HCT116 (cell line): ENCODE measurements at places on chromosomes 7 and 10. TPM values are rescaled to one million over a fixed set of nuclear protein-coding genes. Genes with fewer than 3 reads are reported as not detected.
A peak's percentile ranks its signal among the peaks of the same experiment; 100 is the strongest.

GRCh38 chr10:111986079-111986478 is 197.5 kb downstream of the GPAM start:
- H3K4me3 ChIP-seq = no peak overlapping the region
- no peaks in the 10 kb centered on the region for H3K36me3 ChIP-seq
- peaks cover 58% of the 10 kb centered on the region for H3K27me3 ChIP-seq

DNA sequence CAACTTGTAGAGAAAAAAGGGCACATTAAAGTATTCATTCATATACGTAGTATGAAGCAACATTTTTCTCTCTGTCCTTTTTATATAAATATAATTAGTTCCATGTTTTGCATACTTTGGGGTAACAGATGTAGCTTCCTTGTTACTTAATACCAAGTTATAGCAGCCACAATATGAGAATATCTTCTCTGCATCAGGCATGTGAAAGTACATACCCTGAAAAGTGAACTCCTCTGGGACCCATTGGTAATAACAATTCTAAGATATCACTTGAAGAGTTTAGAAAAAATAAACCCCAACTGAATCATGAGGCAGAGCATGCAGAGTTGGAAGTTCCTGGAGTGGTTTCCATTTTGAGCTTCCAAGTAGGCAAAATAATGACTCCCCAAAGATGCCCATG is 2.4 kb upstream of the CRPPA start:
- no peaks in the 10 kb centered on the region for H3K27me3 ChIP-seq
- peaks cover 11% of the 10 kb centered on the region for H3K4me1 ChIP-seq
- no peak overlapping the region for H3K27ac ChIP-seq
- H3K36me3 ChIP-seq = no peaks in the 10 kb centered on the region

GRCh38 chr10:120735773-120736371 is 115.3 kb upstream of the WDR11 start:
- peak; percentile 26 for DNase-seq
- peaks cover 32% of the 10 kb centered on the region for H3K27me3 ChIP-seq
- no peak overlapping the region for H3K27ac ChIP-seq
- H3K4me3 ChIP-seq = no peak overlapping the region
- H3K36me3 ChIP-seq = no peaks in the 10 kb centered on the region
- H3K4me1 ChIP-seq = no peaks in the 10 kb centered on the region

DNA sequence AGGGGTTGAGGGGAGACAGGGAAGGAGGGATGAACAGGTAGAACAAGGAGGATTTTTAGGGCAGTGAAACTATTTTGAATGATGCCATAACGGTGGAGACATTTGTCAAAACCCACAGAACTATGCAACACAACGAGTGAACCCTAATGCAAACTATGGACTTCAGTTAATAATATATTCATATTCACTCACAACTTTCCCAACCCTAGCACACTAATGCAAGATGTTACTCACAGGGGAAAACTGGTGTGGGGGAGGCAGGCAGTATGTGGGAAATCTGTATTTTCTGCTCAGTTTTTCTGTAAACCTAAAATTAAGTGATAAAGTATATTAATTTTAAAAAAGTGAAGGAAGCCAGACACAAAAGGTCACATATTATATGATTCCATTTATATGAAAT is 17.3 kb downstream of the GNA12 start:
- H3K27me3 ChIP-seq = no peaks in the 10 kb centered on the region
- H3K27ac ChIP-seq = no peak overlapping the region
- H3K4me3 ChIP-seq = no peak overlapping the region
- H3K36me3 ChIP-seq = no peaks in the 10 kb centered on the region
- DNase-seq = no peak

DNA sequence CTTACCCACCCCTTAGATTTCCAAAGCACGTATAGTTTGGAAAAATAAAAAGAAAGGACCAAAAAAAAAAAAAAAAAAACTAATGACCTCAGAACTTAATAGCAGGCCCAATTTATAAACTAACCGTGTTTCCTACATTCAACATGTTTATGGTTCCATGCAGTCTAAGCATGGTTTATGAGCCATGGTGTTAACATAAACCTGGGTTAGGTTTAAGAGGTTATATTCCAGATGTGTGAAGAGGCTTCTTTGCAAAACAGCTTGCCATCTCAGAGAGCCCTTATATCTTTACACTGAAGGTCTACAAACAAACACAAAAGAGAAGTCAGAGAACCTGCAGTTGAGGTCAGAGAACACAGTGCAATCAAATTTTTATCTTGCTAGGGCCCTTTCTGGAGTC is 15.8 kb downstream of the TMEM254 start:
- no peaks in the 10 kb centered on the region for H3K4me1 ChIP-seq

DNA sequence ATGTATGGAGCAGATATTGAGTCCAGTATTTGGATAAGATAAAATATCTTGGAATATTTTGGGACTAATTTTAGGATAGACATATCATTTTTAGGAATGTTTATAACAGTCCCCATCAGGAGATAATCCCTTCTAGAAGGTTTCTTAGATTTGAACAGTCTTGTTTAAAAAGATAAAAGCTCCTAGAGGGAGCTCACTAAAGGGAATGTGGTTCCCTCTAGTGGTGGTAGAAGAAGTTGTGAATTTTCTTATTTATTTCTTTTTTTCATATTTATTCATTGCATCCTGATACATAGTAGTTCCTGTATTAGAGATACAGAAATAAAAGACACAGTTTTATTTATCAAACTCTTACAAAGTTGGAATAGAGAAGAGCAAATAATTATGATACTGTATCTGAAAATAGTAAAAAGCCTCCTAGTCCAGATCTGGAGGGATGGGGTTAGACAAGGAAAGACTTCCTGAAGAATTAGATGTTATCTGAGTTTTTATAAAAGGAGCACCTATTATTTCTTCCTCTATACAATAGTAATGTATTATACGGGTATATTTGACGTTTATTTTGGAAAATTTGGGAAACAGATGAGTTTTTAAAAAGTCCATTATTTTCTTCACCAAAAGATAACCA is 24.5 kb upstream of the KLF14 start:
- H3K4me3 ChIP-seq = no peak overlapping the region
- no peaks in the 10 kb centered on the region for H3K36me3 ChIP-seq
- H3K4me1 ChIP-seq = no peaks in the 10 kb centered on the region
- peak; percentile 37 for DNase-seq
- no peak overlapping the region for H3K27ac ChIP-seq

Gene SNCG
- 61.1 TPM for total RNA-seq

Gene SFMBT2
- total RNA-seq = 0.02 TPM
